ENCODE measurements at places on chromosomes 4 and X. TPM values are rescaled to one million over a fixed set of nuclear protein-coding genes. Genes with fewer than 3 reads are reported as not detected.

The MAGEB2 gene
- total RNA-seq = not detected

DNA sequence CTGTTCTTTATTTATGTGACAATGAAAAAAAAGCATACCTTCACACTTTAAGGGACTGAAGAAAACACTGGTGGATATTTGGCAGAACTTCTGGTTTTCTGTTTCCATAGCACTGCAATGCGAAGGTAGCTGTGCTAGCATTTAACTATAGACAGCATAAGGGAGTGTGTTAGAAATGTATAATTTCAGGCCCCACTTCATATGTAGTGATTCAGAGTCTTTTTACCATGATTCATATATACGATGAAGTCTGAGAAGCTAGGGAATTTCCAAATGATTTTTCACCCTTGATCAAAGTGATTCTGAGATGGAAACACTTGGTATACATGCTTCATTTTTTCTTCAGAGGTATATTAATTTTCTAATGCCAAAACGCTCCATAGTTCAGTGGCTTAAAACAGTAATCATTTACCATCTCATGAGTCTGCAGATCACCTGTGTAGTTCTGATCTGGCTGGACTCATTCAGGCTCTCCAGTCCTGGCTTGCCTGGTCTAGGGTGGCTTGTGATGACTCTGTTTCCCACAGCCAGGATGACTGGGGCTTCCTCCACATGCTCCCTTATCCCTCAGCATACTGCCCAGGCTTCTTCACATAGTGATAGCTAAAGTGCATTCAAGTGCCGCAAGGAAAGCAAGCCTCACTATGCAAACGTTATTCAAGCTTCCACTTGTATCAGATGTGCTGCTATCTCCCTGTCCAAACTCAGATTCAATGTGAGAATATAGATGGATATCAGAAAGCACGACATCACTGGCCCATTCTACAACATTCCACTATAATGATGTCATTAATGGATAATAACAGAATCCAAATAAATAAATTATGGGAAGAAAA, 790.1 kb downstream of the TECRL start:
- H3K27me3 ChIP-seq = no peaks in the 10 kb centered on the region
- H3K27ac ChIP-seq = no peak overlapping the region
- DNase-seq = no peak
- no peak overlapping the region for H3K4me3 ChIP-seq
- no peaks in the 10 kb centered on the region for H3K36me3 ChIP-seq

- no peak overlapping the region for H3K4me3 ChIP-seq
- H3K36me3 ChIP-seq = no peaks in the 10 kb centered on the region
- H3K27ac ChIP-seq = no peak overlapping the region
- DNase-seq = no peak
These were observed 21.1 kb upstream of the PDS5A start for GRCh38 chr4:39998659-39999345.

The SPP1 gene
- total RNA-seq = 0.17 TPM

The VSIG4 gene
- total RNA-seq = not detected

DNA sequence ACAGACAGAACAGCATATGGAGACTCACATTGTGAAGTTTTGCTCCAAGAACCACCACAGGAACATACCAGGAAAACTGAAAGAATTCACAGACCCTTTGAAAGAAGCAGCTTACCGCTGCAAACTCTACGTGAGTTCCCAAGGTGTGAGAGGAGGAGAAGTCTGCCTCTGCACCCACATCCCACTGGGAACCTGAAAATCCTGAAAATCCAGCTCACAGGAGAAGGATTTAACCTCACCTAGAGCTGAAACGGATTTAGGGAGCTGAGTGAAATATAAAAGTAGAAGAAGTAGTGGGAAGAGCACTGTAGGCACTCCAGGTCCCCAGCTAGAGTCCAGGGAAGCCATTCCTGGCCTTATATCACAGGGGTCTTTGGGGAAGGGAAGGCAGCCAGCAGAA, 80.0 kb downstream of the FHIP1A start:
- H3K4me3 ChIP-seq = no peak overlapping the region
- H3K36me3 ChIP-seq = no peaks in the 10 kb centered on the region
- H3K27ac ChIP-seq = no peak overlapping the region
- no peaks in the 10 kb centered on the region for H3K4me1 ChIP-seq
- no peak for DNase-seq
- H3K27me3 ChIP-seq = peaks cover 8% of the 10 kb centered on the region

The TLR6 gene
- 3.5 TPM for total RNA-seq

Data from activated CD4-positive, alpha-beta T cell treated with anti-CD3 and anti-CD28 coated beads, Interleukin-2, amount 10 ng/mL, durations not matched to agents 7 days and 5 days (primary cell).